Jurkat, Clone E6-1 (cell line): ENCODE measurements at places on chromosomes 2 and 18.

- no peak for DNase-seq
These were observed 711 bp upstream of the ATOH8 start for GRCh38 chr2:85753035-85753524.

GRCh38 chr2:11805024-11805423 is 58.6 kb downstream of the LPIN1 start:
- DNase-seq, result no peak

DNA sequence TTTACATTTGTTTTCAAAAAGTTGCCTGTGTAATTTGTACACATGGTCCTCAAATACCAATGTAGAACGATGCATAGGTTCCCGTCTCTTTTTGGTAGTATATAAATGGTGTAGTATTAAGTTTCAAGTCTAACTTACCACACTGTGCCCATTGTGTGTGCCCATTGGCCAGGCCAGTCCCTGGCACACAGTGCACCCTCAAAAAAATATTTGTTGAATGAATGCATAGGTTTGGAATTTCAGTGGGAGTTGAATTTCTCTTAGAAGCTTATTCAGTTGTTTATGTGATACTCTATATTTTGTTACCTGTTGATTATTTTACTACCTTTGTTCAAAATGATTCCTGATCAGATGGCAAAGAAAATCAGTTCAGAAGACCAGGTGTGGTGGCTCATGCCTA is 30.1 kb downstream of the IDH1 start:
- DNase-seq, result no peak

DNA sequence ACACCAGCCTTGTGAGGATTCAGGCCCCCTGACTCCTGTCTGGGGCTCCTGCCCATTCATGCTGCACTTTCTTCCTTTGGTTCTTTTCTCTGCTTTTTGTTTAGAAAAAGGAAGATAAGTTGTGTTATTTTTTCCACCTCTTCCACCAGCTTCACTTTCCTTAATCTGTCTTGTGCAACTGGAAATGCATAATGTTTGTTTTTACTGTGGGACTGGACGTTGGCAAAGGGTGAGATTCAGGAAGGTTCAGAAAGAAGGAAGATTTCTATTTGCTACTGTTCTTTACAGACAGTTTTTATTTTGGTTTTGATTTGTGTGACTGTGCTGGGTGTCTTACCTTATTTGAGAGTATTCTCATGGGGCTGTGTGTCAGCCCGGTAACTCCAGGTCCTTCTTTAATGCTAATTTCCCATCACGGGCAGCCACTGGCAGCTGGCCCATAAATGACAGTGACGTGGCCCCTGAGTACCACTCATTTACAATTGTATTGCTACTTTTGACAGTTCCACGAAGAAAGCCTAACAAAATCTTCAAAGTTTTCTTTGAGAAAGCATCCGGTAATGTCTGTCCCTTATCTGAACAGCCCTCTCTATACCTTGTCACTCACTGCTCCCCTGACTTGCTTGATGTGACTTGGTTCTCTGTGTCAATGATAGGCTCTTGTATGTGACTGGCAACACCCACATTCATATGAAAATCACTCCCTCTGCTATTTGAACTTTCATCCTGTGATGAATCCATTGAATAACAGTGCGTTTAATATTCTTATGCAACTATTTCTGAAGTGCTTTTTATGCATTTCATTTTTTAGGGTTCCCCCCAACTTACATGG is 32.7 kb downstream of the RHBDD1 start:
- DNase-seq, result no peak

DNA sequence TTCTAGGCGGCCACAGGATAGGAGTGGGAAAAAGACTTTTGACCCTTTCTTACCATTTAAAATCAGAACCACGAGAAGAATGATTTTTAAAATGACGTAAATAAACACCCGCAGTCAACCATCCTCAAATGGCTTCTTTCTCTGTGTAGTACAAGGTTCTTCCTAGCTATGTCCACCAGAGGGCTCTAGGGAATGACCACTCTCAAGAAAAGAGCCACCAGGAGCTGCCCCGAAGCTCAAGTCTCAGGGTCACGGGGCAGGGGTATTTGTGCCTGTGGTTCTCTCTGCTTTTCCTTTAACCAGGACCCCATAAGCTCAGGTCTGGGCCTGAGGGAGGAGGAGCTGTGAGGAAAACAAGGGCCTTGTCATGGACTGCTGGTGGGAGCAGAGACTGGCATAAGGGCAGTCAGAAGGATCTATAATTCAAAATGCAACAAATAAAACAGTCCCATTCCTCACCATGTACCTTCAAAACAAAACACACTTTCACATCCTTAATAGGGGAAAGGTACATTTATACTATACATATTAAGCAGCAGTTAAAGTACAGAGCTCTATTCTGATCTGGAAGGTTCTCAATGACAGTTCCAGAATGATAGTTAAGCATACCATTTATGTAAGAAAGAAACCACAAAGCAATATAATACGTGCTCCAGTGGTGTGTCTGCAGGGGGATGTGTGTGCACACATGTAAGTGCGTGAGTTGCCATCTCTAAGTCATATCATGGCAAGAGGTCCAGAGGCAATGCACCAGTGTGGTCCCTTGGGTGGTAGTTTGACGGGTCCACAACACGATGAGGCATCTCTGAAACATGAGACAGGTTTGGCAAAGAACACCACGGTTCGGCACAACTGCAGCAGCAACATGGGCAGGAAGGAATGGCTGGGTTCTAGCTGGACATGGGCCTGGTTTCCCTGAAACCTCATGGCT is 18.6 kb downstream of the LYPD1 start:
- no peak for DNase-seq
